ENCODE measurements at places on chromosomes 3 and 15. TPM values are rescaled to one million over a fixed set of nuclear protein-coding genes. Genes with fewer than 3 reads are reported as not detected.

- no peak for DNase-seq
Measured at GRCh38 chr15:57893040-57893439, 172.5 kb downstream of the ALDH1A2 start.

DNA sequence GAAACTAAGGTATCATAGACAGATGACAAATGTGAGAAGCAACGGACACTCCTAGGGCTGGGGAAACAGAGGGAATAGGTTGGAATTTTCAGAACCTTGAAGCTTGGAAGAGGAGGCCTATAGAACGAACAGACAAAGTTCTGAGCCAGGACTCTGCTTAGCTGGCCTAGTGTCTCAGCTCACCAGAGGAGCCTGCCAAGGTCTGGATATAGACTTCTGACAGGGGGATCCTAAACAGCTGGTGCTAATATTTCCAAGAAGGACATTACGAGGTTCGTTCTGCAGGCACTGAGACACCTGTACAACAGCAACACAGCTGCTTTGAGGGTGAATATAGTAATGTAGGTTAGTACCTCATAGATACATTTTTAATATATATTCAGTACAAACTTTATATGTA lies 266.3 kb downstream of the CHL1 start:
- no peak for DNase-seq

DNA sequence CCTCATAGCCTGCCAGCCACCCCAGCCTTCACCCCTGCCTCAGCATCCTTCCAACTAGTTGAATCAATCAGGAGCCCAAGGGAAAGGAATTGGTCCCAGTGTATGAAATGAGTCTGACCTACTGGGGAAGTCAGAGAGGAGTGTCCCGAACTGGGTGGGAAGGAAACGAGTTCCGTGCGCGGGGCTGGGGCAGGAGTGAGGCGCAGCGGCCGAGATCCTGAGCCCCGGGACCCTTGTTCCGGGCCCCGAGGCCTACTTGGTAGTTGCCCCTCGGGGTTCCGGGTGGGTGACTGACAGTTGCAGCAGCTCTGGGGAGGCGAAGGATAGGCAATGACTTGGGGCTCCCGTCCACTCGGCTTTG lies 1.1 kb upstream of the PLCL2 start:
- DNase-seq: no peak

DNA sequence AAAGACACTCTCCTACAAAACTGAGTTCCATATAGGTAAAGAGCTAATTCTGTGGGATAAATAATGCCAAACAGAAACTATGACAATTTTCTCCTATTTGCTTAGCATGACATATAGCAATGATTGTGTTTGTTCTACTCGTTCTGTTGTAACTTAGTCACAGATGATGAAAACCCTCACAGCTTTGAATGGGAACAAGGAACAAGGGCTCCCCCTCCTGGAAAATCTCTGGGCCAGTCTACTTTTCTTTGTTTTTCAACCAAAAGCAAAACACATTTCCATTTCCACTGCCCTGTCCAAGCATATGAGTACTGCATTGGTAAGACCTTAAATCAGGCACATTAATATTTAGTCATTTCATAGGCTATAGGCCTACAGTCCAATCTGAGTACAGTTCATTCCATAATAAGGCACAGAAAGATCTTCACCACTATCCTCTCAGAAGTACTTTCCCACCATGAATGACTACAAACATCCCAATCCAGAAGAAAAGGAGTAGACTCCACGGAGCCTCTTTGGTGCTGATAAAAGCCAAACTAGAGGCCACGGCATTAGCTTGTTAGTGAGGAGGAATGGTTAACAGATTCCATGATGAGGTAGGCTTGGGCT lies 67.1 kb downstream of the ATP8B4 start:
- DNase-seq: peak; percentile 68

DNA sequence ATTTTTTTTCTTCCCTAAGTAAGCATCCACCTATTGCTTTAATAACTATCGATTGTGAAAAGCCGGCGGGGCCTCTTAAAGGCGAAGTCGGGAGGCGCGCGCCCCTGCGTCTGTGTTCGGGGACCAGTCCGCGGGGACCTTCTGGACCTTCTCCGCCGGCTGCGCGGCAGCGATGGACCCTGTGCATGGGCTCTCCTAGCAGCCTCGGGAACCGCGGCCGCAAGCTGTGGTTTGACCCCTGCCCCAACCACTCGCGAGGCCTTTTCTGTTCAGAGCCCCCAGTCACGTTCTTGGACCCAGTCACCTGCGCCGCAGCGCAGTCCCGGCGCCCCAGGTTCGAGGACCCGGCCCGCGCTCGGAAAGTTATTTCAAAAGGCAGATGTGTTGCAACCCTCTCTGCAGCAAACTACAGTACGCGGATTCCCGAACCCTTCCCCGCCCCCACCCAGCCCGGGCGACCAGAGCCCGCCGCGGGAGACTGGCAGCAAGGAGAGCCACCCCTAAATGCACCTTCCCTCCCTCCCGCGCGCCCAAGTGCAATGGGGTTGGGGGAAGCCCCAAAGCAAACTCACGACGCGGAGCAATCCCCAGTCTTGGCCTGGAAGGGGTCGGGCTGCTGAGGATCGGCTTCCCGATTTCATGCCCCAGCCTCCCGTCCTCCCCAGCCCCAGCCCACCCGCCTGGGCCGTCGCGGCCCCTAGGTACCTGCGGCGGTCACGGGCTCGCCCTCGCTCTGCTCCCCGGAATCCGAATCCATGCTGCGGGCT lies 684 bp downstream of the TNFAIP8L3 start:
- DNase-seq: no peak

DNA sequence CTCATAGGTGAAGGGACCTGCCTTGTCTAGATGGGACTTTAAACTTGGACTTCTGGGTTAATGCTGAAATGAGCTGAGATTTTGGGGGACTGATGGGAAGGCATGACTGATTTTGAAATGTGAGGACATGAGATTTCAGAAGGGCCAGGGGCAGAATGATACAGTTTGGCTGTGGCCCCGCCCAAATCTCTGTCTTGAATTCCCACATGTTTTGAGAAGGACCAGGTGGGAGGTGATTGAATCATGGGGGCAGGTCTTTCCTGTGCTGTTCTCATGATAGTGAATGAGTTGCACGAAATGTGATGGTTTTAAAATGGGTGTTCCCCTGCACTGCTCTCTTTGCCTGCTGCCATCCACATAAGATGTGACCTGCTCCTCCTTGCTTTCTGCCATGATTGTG lies 42.8 kb downstream of the ILDR1 start:
- no peak for DNase-seq

- DNase-seq: peak; percentile 92
Measured at GRCh38 chr3:64213962-64214379, 11.3 kb downstream of the PRICKLE2 start.

DNA sequence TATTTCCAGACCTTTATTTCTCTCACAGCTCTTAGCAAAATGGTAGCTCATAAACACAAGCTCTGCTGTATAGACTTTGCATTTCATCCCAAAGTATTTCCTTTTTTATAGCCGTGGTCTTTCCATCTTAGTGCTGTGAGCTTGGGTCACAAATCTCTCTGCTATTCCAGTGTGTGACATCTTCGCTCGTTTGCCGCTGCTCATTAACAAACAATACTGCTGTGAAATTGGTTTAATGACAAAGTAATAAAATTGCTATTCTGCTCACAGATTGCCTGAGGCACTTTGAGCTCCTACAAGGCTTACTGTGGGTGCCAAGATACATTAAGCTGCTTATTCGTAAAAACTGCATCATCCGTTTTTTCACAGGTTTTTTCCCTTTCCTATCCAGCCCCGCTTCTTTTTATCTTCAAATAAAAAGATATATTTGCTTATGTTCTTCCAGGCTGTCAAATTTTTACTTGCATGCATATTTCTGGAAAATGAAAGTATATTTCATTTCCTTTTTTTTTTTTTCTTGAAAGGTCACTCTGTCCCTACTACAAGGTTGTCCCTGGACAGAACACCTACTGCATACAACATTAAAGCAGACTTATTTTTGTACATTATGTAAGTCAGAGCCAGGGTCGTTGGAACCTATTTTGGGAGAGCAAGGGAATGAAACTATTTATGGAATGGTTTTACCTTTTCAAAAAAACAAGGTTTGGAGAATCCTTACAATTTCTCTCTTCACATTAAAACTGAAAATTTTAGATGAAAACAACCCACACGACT lies 174.5 kb downstream of the MEIS2 start:
- no peak for DNase-seq

DNA sequence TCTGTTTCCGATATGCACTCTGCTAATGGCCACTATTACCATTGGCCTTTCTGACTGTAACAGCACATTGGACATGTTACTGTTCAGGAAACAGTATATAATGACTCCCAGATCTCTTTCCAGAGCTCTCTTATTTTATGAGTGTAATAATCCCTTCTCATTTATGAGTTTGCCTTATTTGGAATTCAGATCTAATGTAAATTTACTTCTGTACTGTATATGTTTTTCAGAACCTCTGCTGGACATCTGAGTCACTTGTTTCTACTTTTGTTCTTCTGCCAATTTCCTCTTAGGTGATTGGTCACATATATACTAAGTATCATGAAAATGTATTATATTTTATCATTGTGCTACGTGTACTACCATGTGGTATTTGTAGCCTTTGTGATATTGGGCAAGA lies 30.5 kb downstream of the RSRC1 start:
- no peak for DNase-seq

- no peak for DNase-seq
Measured at GRCh38 chr15:58524247-58524646, 92.5 kb downstream of the LIPC start.

DNA sequence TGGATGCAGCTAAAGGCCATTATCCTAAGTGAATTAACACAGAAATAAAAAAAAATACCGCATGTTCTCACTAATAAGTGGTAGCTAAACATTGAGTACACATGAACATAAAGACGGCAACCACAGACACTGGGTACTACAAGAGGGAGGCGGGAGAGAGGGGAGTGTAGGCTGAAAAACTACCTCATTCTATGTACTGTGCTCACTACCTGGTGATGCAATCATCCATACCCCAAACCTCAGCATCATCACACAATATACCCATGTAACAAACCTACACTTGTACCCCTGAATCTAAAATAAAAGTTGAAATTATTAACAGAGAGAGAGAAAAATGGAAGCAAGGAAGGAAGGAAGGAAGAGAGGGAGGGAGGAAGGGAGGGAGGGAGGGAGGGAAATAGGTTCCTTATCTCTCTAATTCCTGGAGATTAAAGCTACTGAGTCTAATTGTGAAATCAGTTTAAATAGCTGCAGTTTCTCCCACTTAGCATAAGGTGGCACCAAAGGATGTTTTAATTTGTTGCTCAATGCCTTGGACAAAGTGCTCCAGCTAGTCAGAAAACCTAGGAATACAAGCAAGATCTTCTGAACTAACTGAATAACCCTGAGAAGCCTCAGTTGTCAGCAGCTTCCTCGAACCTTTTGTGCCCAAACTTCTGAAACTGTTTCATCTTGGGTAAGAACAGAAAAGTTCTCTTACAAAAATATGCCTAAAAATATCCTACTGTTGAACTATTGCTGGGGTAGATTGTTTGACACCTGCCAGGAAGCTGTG lies 79.4 kb upstream of the ATP11B start:
- peak; percentile 45 for DNase-seq

GRCh38 chr3:100144255-100144866 lies 30.1 kb upstream of the FILIP1L start:
- no peak for DNase-seq

GRCh38 chr3:165195241-165195639 lies 944 bp downstream of the SLITRK3 start:
- no peak for DNase-seq

DNA sequence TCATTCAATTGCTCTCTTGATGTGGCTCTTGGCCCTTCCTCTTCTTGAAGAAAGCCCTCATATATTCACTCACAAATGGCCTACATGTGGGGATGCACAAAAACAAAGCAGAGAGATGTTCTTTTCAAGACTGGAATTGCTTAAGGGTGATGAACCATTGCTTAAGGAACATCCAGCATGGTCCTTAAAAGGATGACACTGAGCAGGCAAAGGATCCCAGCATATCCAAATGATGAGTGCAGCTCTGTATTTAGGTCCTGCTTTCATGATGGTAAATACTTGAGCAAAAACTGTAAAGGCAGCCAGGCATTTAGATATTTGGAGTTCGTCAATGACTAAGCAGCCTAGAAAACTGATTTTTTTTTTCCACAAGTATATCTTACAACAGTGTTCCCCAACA lies 173.8 kb upstream of the ARRDC4 start:
- no peak for DNase-seq

- DNase-seq: peak; percentile 95
Measured at GRCh38 chr3:197305854-197306253, 7.4 kb upstream of the DLG1 start.

DNA sequence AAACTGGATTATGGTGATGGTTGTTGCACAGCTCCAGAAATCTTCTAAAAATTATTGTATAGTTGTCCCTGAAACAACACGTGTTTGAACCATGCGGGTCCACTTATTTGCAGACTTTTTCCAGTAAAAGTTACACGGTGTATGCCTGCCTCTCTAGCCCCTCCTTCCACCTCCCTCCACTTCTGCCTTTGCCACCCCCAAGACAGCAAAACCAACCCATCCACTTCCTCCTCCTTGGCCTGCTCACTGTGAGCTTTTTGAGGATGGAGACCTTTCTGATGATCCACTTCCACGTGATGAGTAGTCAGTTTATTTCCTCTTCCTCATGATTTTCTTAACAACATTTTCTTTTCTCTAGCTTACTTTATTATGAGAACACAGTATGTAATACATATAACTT lies 5.4 kb downstream of the CYFIP1 start:
- no peak for DNase-seq

DNA sequence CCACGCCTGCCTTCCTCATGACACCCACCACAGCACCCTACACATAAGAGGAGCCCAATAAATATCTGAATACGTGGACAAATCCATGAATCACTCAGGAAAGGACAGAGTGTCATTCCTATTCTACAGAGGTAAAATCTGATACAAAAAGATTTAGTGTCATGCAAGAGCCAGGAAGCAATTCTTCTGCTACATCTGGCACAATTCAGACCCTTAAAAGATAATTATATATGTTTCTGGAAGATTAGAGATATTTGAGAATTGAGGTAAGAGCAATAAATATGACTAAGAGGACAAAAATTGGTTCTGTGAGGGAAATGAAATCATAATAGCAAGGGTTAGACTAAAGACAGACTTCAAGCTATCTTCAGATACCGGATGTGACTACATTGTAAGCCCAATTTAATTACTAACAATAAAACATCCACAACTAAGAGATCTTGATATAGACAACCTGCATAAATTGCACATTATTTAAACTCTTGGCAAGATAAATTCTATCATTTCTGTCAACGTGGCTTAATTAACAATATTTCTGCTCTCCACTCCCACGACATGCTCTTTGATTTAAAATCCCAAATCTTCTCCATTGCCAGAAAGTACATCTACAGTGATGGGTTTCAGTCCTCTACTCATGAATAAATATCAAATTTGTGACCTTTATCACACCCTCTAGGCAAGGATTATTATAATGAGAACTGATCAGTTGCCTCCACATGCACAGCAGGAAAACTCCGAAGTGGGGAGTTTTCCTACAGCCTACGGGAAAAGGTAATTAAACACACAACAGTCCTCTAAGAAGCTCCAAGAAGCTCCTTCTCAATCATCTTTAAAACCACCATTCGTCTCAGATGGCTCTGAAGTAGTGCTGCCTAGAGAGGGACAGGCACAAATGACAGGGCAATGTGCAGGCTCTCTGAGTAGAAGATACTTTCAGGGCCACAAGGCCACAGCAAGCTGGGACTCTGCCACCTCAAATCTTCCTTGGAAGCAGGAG lies 32.6 kb downstream of the MB21D2 start:
- peak; percentile 83 for DNase-seq

CHST2 gene
- 11.8 TPM for total RNA-seq

CCR8 gene
- total RNA-seq: not detected

GOLGA8F gene
- not detected for total RNA-seq

DAZL gene
- not detected for total RNA-seq

ISLR gene
- total RNA-seq: 1.6 TPM

HOMER2 gene
- 12.2 TPM for total RNA-seq

WNT5A gene
- total RNA-seq: 66.2 TPM
